D721Med (cell line): ENCODE measurements at places on chromosomes 16 and 17.
A peak's percentile ranks its signal among the peaks of the same experiment; 100 is the strongest.

- no peak for DNase-seq
These were observed 60.2 kb upstream of the ZKSCAN2 start for GRCh38 chr16:25317732-25318316.

DNA sequence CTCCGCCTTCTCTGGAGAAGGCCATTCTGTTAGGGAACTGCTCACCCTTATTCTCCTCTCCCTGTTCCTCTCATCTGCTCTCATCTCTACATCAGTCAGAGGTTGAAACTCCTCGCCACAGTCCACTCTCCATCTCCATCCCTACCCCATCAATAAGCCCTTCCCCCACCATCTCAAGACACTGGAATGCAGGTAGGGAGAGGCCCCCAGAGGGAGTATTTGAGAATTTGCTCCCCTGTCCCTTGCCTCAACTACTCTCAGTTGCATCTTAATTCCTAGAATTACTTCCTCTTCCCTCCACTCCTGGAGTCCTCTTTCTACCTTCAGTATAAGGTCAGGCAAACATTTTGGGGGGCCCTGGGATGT lies 2.0 kb upstream of the AATF start:
- DNase-seq, result no peak

DNA sequence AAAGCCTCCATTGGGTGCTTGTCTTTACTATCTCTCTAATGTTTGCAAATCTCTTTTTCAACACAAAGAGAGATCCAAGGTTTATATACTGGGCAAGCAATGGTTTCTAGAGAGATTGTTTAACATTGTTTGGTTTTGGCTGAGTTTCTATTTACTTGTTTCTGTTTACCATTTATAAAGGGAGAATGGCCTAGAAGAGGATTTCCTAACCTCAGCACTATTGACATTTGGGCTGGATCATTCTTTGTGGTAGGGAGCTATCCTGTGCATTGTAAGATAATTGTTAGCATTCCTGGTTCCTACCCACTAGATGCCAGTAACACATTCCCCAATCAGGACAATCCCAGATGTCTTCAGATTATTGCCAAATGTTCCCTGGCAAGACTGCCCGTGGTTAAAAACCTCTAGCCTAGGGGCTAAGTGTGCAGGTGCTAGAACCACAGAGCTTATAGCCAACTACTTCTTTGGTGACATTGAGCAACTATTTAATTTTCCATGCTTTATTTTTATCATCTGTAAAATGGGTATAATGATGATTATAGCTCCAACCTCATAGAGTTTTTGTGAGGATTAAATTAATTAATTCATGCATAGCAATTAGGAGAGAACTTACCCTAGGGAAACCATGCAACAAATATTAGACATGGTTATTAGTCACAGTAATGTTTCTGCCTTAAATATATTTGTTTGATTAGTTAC lies 413.9 kb upstream of the MAF start:
- DNase-seq, result no peak

DNA sequence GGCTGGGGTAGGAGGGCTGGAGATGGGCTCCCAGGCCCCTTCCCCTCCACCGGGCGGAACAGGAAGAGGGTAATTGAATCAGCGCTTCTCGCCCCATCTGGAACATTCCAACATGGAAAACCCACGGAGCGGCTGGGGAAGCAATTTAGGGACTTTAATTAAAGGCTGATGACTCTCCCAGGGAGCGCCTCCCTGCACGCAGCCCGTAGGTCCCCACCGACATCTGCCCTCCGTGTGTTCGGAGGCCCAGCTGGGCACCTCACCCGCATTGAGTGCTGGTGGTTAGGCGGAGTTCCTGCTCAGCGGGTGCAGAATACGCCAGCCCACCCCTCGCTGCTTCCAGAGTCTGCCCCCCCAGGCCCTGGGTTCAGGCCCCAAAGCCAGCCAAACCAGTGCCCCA lies 10.0 kb downstream of the HS3ST6 start:
- DNase-seq, result no peak

DNA sequence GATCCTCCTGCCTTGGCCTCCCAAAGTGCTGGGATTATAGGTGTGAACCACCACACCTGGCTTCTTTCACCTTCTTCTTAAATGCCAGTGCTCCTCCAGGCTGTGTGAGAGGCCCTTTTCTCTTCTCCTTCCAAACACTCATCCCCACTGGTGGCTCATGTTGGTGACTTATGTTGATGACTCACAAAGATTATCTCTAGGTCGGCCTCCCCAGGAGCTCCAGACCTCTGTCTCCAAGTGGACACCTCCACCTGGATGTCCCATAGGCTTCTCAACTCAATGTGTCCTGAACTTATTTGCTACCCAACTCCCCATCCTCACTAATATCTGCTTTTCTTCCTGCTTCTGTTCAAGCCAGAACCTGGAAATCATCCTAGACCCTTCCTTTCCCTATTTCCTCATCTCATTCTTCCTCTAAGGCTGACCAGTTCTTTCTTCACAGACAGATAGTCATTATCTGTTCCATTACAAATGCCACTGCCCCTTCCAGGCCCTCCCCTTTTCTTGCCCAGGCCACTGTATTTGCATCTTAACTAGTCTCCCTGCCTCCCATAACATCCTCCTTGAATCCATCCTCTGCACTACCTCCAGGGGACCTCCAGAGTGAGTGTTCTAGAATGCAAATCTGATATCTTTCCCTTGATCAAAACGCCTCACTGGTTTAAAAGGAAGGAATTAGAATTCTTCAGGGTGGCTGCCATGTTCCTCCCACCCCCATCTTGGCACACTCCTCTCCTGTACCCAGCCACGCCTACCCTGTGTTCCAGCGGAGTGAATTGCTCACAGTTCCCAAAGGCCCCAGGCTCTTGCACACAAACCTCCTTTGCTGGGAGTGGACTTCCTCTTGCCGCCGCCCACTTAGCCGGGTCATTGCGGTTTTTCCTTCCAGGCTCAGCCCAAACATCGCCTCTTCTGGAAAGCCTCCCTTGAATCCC lies 34.8 kb upstream of the FBXO47 start:
- DNase-seq, result no peak

- no peak for DNase-seq
These were observed 20.7 kb upstream of the PRM1 start for GRCh38 chr16:11301645-11302501.

DNA sequence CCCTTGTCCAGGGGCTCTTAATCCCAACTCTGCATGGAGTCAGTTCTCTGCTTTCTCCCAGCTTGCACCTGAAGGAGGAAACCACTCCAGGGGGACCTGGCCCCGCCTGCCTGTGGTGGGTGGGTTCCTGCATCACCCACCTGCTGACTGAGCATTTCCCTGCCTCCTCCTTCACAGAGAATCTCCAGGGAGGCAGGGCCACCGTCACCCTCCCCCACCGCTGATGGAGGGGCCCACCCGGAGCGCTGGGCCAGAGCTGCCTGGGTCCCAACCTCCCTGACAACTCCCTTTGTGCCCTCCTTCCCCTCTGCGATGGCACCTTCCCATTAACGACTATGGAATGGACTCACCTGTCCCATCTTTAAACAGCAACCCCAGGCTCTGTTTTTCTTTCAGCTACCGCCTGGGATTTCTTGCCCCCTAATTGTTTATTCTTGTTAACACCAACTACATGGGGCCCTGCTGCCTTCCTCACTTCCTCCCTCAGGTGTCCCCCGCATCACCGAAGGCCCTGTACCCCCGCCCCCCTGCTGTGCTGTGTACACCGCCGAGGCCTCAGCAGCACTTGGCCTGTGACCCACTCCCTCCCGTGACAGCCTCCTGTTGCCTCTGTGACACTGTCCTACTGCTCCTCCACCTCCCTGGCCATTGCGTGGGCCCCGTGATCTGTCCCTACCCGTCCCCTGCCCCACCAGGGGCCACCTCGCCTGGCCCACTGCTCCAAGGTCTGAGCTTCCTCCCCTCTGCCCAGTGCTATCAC lies 842 bp upstream of the TEDC2 start:
- DNase-seq, result no peak

GRCh38 chr17:40178021-40178601 lies 841 bp downstream of the RAPGEFL1 start:
- DNase-seq, result no peak

DNA sequence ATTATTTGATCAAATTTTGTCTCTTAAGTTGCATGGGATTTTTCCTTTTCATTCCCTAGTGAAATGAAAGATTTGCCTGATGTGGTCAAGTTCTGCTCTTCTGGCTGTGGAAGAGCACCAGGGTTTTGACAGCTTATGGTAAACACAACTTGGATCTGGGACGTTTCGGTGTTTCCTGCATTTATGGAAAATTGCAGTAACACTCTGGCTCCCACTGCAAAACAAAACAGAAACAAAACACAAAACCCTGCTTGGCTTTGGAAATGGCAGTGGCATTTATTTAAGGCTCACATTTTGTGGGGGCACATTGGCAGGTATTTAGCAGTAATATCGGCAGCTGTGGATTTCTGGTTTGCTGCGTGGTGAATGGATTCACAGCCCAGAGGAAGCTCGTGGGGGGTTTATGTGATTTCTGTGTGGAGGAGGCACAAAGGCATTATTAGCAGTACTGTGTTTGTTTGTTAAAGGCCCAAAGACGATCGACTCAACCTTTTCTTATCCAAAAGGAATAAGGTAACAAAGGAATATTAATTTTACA lies 377.8 kb downstream of the SNX29 start:
- no peak for DNase-seq

- no peak for DNase-seq
These were observed 54.3 kb downstream of the WNT3 start for GRCh38 chr17:46764000-46764708.

GRCh38 chr17:56478836-56479447 lies 114.6 kb upstream of the NOG start:
- no peak for DNase-seq

- peak; percentile 93 for DNase-seq
These were observed 3.3 kb upstream of the HOXB8 start for GRCh38 chr17:48618256-48618896.

- no peak for DNase-seq
These were observed 11.6 kb upstream of the CBX4 start for GRCh38 chr17:79850571-79851460.

DNA sequence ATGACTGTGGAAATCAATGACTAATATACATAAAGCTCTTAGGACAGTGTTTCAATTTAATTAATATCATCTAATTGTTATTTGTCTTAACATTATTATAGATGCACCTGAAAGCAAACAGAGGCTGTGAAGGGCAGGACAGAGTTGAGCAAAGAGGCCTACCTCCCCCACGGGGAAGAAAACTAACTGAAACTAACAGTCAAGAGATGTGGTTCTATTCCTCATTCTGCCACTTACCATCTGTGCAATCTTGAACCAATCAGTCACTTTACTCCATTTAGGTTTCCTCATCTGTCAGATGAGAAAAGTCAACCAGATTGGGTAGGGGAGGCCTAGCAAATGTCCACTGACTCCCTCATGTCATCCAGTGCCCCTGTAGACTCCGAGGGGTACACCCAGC lies 59.1 kb downstream of the C17orf67 start:
- DNase-seq, result no peak

DNA sequence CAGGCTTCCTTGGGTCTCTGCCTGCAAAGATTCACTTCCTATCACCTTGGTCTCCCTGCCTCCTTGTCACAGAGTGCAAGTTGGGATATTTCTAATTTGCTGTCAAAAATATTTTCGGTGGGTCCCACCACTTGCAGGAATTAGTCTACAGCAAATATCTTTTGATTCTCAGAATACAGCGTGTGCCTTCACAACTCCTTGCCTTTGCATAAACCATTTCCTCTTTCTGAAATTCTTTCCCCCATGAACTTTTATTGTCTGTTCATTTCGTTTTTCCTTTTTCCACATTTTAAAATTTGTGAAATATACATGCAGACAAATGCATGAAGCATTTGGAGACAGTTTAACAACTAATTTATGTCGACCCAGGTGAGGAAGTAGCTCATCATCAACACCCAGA lies 60.0 kb downstream of the HS3ST3B1 start:
- no peak for DNase-seq

- DNase-seq, result no peak
These were observed 17.6 kb downstream of the APPBP2 start for GRCh38 chr17:60508384-60508980.

DNA sequence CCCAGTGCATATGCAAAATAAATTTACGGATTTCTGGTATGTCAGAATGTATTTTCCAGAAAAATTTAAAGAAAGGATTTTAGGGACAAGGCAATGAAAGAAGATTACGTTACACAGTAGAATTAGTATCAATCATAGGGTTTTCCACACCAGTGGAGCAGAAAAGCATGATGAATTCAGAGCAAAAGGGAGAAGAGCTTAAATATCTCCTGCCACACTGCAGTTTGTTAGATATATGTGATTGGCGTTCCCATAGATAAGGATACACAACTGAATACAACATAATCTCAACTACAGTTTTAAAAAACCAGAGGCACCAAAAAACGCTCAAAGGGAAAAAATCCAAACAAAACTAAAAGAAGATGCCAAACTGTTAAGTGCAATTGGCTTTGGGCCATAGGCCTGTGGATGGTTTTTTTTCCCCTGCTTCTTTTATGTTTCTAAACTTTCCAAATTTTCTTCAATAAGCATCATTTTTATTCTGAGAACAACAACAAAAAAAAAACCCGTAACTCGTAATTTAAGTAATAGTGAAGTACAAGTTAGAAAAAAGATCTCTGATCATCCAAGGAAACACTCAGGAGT lies 22.3 kb downstream of the MARF1 start:
- DNase-seq, result no peak

DNA sequence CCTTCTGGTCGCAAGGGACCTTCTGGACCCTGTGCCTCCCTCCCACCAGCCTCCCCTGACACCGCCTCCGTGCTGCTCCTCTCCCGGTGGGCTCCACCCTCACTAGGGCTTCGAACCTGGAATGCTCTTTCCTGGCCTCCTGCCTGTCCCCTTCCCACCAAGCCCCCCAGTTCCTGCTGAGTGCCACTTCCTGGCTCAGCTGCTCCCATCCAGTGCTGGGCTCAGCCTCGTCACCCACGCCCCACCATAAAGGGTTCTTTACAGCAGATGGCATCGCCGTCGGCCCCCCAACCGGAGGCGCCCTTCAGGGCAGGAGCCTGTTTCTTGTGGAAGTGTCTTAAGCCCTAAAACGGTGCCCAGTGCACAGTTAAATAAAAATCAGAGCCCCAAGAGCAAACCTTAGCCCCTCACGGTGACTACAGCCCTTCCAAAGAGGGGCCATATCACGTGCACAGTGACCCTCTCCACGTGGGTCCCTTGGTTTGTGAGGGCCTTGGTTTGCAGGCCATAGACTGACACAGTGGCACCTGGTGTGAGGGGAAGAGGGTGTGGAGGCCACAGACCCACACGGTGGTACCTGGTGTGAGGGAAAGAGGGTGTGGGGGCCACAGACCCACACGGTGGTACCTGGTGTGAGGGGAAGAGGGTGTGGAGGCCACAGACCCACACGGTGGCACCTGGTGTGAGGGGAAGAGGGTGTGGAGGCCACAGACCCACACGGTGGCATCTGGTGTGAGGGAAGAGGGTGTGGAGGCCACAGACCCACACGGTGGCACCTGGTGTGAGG lies 111.4 kb downstream of the METRNL start:
- DNase-seq, result no peak

DNA sequence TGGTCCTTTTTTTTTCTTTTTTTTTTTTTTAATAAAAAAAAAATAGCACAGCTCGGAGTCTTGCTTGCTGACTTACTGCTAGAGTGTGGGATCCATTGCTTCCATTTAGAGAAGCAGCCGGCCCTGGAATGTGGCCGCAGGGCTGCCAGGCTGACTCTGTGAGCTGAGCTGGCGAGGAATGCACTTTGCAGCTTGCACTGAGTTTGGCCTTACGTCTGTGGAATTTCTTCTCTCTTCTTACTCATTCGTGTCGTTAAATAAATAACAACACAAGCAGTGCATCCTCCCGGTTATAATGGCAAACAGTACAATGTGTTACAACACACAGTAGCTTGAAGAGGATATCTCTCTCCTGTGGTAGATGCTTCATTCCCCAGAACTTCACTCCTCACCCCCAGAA lies 69.2 kb downstream of the PRKCB start:
- DNase-seq, result no peak
